ENCODE measurements at places on chromosomes 4 and X. TPM values are rescaled to one million over a fixed set of nuclear protein-coding genes. Genes with fewer than 3 reads are reported as not detected.

DUSP21 gene
- not detected for total RNA-seq

TLR1 gene
- total RNA-seq, result 0.22 TPM

DDIT4L gene
- 0.26 TPM for total RNA-seq

ERCC6L gene
- 10.7 TPM for total RNA-seq

CFI gene
- total RNA-seq, result 0.86 TPM

TASL gene
- total RNA-seq, result not detected

USP53 gene
- 9.3 TPM for total RNA-seq

HS6ST2 gene
- total RNA-seq, result 0.07 TPM

SYTL5 gene
- total RNA-seq, result 0.26 TPM

IL3RA gene
- total RNA-seq, result 0.20 TPM

DCAF12L2 gene
- total RNA-seq, result 0.06 TPM

SPATA18 gene
- total RNA-seq, result 4.5 TPM

AR gene
- 3.5 TPM for total RNA-seq

VEGFC gene
- total RNA-seq, result 7.8 TPM
